Fibroblast of skin of right biceps (primary cell): ENCODE measurements at places on chromosomes 3 and 15.

DNA sequence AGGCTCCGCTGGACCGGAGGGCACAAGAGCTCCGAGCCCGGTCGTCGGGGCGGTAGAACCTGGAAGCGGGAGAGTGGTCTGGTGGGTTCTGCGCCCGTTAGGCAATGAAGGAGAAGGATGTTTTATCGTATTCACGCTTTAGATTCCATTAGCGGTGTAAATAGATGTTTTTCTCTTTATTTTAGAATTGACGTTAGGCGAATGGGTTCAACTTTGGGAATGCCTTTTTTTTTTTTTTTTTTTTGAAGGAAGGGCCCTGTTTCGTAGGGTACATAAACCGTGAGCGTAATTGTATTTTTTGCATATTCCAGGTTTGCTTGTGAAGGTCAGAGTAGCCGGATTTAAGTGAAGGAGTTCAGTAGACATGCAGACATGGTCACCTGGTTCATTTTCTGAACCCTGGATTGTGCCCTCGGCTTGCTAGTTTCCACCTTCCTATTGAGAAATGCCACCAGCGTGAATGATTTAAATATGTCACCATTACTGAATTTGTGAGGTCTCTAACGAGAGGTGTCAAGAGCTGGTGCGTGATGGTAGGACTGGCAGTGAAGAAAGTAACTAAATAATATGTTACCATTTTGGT, 808 bp downstream of the RBM6 start:
- DNase-seq, result no peak

- no peak for DNase-seq
Measured at GRCh38 chr3:66335671-66336070, 114.9 kb downstream of the SLC25A26 start.

GRCh38 chr3:193775421-193776077, 182.5 kb downstream of the OPA1 start:
- no peak for DNase-seq

- no peak for DNase-seq
Measured at GRCh38 chr15:46607077-46607476, 972.2 kb downstream of the SQOR start.

DNA sequence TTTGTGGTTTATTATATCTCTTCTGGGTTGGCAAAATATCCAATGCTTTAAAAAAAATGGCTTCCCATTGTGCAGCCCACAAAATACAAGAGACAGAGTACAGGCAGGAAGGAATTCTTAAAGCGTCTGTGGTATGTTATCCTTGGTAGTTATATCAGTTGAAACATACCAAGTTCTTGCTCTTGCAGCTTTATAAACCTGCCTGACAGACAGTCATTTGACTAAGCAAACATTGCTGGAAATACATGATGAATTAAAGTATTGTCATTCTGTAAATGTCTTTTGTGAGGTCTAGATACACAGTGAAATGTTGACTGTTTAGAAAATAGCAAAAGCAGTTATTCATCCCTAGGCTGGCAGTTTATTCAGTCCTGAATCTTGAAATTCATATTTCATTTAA, 44.8 kb upstream of the MAP3K13 start:
- peak; percentile 14 for DNase-seq

DNA sequence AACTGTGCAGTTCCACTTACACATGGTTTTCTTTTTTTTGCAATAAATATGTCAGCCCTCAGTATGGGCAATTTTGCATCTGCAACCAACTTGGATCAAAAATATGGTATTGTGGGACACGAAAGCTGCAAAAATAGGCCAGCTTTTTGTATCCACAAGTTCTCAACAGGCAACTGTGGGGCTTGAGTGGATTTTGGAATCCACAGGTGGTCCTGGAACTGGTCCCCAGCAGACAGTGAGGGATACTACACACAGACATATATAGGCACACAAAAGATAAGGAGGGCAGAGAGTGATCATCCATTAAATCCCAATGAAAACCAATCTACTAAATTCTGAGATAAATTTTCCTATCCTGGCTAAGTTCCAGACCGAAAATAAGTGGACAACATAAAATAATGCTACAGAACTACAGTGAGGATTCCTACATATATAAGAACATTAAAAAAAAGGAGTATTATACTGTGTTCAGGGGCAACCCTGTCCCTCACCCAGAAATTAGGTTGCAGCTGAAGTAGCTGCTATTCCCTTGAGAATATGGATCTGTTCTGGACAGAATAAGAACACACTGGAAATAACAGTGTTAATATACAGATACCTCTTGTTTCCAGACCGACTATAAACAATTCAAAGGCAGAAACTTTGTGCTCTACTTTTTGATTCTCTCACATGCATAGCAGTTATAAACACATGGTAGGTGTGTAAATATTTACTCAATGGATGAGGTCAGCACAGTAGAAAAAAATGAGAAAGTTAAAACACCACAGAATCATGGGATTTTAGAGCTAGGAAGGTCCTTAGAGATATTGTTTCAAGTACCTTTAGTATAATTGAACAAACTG, 25.4 kb downstream of the DENND4A start:
- DNase-seq, result no peak

DNA sequence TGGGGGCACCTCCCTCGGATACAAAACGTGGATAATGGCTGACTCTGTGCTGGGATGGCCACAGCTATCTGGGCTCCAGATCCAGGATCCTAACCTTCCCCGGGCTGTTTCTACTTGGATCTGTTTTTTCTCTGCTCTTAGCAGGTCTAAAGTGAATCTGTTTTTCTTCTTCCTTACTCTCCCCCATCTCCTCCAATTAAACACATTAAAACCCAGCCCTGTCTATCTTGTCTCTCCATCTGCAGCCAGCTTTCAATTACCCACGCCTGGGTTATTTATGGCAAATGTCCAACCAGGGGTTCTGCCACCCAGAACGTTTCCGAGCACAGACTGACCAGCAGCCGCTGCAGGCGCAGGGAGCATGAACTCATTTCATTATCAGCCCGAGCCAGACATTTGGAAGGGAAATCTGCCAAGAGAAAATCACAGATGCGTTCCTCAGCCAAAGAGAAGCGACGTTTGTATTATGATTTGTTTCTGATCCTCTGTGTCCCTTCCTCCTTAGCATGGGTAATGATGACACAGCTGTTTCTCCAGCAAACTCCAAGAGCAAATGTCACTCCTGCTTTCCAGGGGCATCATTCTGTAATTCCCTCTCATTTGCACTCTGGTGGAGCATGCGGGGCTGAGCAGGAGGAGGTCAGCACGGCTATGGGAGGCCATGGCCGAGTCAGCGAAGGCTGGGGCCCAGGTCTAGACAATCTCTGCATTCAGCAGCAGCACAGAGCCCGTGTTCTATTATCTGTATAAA, 42.0 kb downstream of the UMPS start:
- DNase-seq, result peak; percentile 70

DNA sequence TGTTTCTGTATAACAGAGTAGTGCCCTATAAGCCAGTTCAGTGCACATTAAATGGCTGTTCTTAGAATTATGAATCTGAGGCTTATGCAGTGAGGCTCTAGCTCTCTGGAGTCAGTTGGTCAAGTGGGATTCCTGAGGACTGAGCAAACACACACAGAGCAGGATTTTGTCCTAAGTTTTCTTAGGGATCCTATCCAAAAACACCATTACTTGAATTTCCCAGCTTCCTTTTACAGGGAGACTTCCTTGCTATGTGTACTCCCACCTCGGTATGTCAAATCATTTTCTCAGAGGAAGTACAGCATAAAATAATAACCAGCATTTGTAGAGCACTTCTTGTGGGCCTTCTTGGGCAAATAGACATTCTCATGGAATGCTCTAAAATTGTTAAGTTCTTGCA, 63.1 kb upstream of the GOLGA6B start:
- peak; percentile 56 for DNase-seq

DNA sequence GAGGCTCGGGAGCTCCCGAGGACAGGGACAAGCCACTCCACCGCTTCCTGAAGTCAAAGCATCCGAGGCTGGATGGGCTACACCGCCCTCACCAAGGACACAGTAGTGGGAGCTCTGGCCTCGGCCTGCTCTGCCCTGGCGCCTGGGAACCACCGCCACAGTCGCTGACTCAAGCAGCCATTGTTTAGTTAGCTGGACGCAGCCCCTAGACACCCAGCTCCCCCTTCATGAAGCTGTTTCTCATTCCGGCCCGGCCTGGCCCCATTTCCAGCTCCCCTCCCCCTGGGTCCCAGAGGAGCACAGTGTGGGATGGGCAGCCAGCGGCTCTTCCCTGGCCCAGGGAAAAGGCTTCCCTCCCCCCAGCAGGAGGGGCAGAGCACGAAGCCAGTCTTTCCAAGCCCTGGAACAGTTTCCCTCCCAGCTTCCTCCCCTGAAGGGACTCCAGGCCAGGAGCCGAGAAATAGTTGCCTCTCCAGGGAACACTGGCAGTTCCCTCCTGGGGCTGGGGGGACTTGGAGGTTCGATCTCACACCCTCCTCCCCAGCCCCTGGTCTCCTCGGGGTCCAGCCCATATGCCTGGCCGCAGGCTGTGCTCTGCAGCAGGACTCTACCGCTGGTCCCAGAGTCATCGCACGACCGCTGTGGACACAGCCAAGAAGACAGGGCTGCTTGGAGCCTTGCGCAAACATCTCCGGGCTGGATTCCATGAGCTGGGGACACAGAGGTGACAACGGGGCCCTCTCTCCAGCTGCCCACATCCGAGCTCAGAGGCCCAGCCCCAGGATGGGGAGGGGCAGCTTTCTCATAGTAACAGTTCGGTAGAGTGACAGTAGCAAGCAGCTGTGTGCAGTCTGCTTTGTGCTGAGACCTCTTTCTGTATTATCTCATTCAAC, 10.0 kb downstream of the PLXND1 start:
- peak; percentile 96 for DNase-seq

- no peak for DNase-seq
Measured at GRCh38 chr15:53378096-53378800, 381.2 kb downstream of the WDR72 start.

GRCh38 chr3:167940241-167940640, 155.5 kb downstream of the GOLIM4 start:
- DNase-seq, result peak; percentile 14

GRCh38 chr15:64284042-64284441, 71.9 kb downstream of the CSNK1G1 start:
- peak; percentile 30 for DNase-seq

- DNase-seq, result no peak
Measured at GRCh38 chr3:13561376-13561775, 12.5 kb downstream of the FBLN2 start.

DNA sequence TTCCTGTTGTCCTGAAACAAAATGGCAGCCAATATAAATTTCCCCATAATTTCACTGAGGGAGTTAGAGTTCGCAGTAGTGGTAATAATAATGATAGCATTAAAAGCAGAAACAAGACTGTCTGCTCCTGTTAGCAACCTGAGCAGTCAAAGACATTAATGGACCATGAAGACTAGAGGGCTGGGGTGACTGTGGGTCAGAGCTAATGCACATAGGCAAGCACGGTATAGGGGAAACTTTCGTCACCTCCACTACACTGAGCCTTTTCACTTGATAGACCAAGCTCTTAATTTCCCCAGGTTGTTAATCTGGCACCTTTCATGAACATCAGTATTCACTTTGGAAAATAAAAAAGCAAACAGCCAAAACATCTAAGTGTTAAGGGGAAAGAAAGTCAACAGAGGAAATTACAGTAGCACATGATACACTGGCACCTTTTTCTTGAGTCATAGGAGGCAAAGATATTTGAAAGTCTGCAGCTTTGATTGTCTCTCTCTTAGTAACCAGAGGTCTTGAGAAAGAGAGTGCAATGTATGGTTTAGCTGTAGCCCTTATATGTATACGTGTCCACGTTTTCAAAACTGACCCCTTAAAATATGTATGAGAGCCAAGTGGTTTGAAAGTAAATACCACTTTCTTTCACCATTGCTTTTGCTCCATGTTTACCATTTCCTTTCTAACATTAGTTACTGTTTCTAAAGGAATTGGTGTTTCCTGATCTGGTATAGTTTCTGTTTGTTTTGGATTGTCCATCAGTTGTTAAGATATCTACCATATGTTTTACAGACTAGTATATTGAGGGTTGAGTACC, 104.8 kb downstream of the FILIP1L start:
- DNase-seq, result no peak

- DNase-seq, result peak; percentile 25
Measured at GRCh38 chr3:23129817-23130216, 73.3 kb upstream of the UBE2E2 start.

DNA sequence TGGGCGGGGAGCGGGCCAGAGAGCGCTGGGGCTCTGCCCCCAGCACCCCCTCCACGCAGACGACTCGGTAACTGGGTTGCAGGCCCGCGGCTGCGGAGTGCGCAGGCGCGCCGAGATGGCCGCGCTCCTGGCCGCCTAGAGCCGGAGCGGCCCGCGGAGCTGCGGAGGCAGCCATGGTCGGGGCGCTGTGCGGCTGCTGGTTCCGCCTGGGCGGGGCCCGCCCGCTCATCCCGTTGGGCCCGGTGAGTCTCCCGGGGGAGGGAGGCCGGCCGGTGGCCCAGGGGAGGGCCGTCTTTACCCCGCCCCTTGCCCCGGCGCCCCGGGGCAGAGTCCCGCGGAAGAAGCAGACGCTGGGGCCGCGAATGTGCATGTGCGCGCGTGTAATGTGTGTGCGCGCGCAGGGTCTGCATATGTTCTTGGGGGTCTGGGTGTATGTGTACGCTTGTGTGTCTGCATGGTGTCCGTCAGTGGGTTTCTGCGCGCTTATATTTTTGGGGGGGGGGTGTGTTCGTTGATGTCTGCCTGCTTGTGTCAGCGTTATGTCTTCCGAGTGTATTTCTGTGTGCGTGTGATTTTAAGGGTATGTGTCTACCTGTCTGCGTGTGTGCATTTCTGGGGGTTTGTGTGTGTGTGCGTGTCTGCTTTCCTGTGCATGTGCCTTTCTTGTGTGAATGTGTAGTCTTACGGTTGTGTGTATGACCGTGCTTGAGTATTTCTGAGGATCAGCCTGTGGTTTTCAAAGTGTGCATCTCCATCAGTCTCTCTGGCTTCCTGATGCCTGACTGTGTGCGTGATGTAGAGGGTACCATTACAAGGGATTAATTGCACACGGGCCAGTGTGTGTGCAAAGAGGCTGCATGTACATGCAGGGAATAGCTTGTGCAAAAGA, at the start of gene ABHD14A:
Gene ABHD14A (plus strand): TSS at position 102 of the 889 bp plus-strand sequence. CDS start 72 bp downstream, at position 174.
- DNase-seq, result peak; percentile 67

DNA sequence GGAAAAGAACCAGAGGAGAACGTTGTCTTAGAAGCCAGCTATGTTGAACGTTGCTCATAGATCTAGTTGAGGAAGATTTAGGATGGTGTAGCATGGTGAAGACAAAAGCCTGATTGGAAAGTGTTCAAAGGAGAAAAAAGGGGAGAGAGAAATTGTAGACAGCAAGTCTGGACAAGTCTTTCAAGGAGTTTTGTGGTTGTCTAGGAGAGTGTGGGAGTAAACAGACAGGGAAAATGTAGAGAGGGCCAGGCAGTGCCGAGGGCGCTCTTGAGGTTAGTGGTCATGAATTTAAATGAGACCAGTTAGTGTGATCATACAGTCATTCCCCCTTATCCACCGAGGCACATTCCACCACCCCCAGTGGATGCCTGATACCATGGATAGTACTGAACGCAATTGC, 167.5 kb upstream of the IL12A start:
- DNase-seq, result no peak

DNA sequence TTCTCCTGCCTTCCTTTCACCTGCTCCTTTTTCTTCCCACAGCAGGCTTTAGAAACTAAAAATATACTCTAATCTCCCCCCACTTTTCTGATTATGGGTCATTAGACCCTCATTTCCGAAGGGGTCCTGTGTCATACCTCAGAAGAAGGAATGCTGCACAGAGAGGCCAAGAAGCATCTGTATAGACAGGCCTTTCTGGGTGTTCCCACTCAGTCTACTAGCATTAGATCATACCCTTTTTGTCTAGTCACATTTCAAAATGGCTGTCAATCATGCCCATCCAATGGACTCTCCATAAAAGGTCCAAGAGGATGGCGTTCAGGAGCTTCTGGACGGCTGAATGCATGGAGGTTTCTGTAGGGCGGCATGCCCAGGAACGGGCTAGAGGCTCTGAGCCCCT, 192.2 kb downstream of the SUCLG2 start:
- peak; percentile 13 for DNase-seq

- DNase-seq, result no peak
Measured at GRCh38 chr15:34850121-34850520, 54.8 kb upstream of the ACTC1 start.
